Forelimb muscle (tissue), 1 donor: ENCODE measurements at places on chromosomes 5 and 9.

GRCh38 chr5:107557051-107557658, 113.6 kb downstream of the EFNA5 start:
- DNase-seq = no peak

DNA sequence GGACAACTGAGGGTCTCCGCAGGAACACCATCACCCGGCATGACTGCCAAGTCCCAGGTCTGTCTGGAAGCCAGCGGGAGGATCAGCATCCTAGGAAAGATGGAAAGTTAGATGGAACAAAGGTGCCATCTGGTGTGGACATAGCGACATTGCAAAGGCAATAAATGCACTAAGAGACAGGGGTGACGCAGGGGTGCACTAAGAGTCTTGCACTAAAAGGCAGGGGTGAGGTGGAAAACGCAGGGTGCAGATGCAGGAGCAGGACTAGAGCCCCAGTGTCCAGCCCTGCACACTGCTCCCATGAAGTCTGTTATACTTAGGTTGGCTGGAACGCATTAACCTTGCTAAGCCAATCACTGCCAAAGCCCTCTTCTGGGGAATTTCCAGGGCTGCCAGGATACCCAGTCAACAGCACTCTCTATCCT, 15.5 kb downstream of the ATOX1 start:
- no peak for DNase-seq

- DNase-seq = no peak
Observed at GRCh38 chr5:145818604-145819003, 16.5 kb downstream of the PRELID2 start.

- DNase-seq = no peak
Observed at GRCh38 chr9:26296910-26297572, 595.6 kb downstream of the CAAP1 start.

GRCh38 chr9:73194284-73194683, 42.6 kb downstream of the ANXA1 start:
- DNase-seq = no peak

GRCh38 chr9:131739959-131740648, at the start of gene RAPGEF1:
Gene RAPGEF1, minus strand, starts transcription at chr9:131740076. Its CDS starts 246 bp downstream, at chr9:131739830.
- DNase-seq = no peak
